GM18507 (cell line): ENCODE measurements at places on chromosomes 13 and 19.

- no peak for DNase-seq
Observed at GRCh38 chr13:72104656-72105180, 237.7 kb upstream of the DACH1 start.

DNA sequence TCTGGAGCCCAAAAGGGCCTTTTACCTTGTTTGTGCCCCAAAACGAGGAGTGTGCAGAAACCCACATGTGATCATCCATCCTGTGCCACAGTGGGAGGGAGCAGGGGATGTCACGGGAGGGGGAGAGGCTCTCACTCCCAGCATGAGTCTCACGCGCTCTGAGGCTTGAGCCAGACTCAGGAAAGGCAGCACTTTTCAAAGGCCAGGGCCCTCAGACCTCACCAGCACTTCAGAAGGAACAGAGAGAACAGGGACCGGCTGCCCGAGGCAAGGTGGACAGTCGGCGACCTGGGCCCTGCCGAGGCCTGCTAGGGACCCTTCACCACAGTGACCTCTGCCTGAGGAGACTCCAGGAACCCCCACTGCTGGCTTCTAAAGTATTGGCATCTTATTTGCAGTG is 71.7 kb upstream of the WASF3 start:
- DNase-seq = no peak

- peak; percentile 65 for DNase-seq
Observed at GRCh38 chr19:5967994-5968430, 9.9 kb downstream of the RANBP3 start.

- DNase-seq = no peak
Observed at GRCh38 chr13:97766749-97767148, 186.7 kb upstream of the IPO5 start.

DNA sequence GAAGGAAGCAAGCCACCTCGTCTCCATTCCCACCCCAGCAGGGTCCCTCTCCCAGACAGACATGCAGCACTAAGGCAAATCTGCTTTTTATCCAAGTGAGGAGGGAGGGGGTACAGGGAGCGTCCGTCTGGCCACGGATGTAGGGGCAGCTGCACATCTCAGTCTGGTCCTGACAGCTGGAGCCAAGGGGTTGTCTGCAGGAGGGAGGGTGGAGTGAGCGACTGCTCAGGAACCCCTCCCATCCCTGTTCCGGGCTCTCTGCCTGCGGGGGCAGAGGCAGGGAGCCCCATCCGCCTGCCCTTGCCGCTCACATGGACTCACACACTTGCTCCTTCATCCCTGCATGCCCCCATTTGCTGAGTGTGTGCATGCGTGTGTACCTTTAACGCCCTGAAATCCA is 2.5 kb downstream of the TMEM190 start:
- no peak for DNase-seq

DNA sequence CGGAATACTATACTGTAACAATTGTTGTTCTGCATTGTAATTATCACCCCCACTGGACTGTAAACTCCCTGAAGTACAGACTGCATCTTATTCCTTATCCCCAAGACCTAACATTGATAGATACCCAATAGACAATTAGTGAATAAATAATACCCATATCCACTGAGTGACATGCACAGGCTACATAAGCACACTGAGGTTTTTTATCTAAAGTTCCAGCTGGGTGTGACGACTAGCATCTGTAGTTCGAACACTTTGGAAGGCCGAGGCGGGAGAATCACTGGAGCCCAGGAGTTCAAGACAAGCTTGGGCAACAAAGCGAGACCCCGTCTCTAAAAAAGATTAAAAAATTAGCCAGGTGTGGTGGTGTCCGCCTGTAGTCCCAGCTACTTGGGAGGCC is 2.5 kb downstream of the KPNA3 start:
- DNase-seq = no peak

DNA sequence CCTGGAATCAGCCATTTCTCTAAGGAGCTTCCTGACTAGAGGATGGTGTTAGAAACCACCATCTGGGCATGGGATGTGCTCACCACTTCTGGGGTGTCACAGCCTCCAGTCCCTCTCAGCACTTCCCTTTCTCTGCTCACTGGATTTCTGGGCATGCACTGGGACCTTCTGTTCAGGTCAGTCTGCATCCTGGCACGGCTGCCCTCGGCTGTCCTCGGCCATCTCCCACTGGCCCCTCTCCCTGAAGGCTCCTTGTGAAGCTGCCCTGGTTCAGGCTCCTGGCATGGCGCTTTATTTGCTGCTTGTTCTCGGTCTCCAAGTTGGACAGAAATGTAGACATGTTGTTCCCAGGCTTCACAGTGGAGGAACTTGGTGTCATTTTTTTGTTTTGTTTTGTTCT is 60.0 kb downstream of the TEX29 start:
- DNase-seq = no peak

GRCh38 chr19:3263866-3264265 is 39.4 kb downstream of the CELF5 start:
- DNase-seq = no peak

- DNase-seq = no peak
Observed at GRCh38 chr13:38606699-38607535, 80.0 kb upstream of the FREM2 start.

DNA sequence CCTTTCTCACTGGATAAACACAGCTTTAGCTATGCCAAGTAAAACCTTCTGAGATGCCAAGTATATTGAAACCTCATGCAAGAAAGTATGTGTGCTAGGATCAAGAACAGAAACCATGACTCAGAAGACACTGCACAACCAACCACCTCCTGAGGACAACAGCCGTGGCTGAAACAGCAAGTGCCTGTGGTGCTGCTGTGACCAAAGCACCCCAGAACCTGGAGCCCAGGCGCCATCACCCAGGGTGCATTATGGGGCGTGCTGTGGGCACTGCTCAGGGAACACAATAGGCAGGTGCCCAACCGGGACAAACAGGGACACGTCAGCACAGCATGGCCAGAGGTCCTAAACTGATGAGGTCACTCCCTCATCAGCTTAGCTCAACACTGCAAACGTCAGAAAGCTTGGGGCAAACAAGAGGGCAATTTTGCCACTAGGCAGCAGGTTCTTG is 101.3 kb upstream of the SLC15A1 start:
- DNase-seq = no peak

- peak; percentile 62 for DNase-seq
Observed at GRCh38 chr19:50896591-50897190, 14.5 kb downstream of the KLK4 start.

GRCh38 chr19:16096280-16096855 is 15.3 kb upstream of the RAB8A start:
- no peak for DNase-seq

GRCh38 chr19:398719-399118 is 10.2 kb downstream of the C2CD4C start:
- DNase-seq = no peak
